ENCODE measurements at places on chromosomes 12 and 14.
A peak's percentile ranks its signal among the peaks of the same experiment; 100 is the strongest.

DNA sequence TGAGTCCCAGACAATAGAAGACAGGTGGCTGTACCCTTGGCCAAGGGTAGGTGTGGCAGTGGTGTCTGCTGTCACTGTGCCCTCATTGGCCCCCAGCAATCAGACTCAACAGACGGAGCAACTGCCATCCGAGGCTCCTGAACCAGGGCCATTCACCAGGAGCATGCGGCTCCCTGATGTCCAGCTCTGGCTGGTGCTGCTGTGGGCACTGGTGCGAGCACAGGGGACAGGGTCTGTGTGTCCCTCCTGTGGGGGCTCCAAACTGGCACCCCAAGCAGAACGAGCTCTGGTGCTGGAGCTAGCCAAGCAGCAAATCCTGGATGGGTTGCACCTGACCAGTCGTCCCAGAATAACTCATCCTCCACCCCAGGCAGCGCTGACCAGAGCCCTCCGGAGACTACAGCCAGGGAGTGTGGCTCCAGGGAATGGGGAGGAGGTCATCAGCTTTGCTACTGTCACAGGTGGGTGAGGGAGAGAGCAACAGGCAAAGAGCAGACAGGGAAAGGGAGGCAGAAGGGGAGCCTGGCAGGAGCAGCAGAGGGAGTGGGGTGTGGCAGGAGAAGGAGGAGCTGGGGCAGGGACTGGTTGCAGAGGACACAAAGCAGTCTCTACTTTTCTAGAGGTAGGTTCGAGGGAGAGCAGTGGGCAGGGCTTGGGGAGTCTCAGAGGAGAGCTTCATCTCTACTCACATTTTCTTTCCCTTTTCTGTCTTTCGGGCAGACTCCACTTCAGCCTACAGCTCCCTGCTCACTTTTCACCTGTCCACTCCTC, 452 bp downstream of the INHBE start:
- ATAC-seq = no peak

GRCh38 chr14:104461676-104462449, 117.7 kb upstream of the C14orf180 start:
- no peak for ATAC-seq

DNA sequence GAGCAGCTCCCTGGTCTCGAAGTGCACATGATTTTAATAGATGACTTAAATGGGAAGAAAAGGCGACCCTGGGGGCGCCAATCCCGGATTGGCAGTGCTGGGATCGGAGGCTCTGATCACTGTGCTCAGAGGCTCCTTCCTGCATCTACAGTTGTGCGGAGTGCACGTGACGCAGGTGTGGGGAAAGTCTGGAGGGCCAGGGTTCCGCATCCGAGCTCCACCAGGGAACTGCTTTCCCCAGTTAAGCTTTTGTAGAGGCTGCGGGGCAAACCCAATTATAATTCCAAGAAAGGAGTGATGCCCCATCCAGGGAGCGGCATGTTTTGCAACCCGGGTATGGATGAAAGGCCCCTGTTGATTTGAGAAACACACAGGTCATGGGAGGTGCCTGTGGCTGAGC, 36.5 kb downstream of the ELK3 start:
- no peak for ATAC-seq

GRCh38 chr12:130347588-130347987, 9.9 kb downstream of the PIWIL1 start:
- no peak for ATAC-seq

- ATAC-seq = peak; percentile 53
Observed at GRCh38 chr14:50768680-50769079, 62.3 kb downstream of the NIN start.

DNA sequence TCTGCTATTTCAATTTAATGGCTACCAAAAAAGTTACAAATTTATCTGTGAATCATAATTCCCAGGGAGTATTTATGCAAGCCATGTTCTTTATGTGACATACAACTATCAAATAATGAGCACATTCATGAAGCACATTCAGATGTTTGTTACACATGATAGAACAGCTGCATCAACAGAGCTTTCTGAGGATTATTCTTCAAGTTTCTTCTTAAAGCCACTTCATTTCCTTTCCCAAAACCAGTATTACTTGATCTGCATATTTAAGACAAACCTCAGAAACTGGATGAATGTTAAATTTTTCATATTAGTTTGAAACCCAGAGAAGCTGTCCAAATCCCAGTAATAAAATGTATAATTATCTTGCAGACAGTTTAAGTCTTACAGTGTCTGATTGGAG, 73.6 kb upstream of the SOX5 start:
- ATAC-seq = no peak

DNA sequence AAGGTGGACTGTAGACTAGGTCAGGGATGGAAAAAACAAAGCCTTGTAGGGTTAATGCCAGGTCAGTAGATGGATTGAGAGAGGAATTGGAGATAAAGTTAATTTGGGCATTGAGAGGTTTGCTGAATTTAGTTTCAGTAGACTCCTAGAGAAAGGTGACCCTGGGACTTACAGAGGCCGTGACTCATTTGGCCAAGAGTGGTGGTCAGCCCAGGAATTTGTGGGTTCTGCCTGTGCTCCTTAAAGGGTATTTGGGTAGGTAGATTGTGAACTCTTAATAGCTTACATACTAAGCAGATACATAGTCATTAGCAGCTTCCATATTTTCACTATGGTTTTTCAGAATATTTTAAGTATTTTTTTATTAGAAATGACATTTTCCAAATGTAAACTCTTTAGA, 21.8 kb downstream of the PLEKHA5 start:
- no peak for ATAC-seq

DNA sequence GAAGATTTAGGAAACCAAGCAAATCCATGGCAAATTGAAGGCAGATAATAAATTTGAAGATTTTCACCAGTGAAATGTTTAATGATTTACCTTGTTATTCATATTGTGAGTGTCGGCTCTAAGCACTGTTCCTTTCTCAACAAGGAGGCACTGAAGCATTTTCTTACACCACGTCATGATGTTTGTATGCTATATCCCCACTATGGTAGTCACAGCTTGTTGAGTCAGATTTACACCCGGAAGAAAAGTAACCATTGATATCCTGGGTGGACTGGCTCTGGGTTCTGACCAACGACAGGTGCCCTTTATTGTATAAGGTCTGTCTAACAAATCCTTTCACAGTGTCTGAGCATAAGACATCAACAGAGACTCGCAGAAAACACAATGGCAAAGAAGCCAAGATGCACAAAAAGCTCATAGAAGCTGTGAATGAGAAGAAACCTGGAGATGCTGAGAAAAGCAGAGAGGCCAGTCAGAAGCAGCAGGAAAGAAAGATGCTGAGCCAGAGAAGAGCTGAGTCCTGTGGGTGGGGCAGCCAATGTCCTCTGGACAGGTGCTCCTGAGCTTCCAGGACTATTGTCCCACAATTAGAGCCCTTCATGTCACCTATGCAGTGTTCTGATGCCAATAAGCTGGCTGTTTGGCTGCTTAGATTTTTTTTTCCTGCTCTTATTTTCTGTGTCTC, 49.7 kb upstream of the ARHGAP5 start:
- ATAC-seq = no peak

DNA sequence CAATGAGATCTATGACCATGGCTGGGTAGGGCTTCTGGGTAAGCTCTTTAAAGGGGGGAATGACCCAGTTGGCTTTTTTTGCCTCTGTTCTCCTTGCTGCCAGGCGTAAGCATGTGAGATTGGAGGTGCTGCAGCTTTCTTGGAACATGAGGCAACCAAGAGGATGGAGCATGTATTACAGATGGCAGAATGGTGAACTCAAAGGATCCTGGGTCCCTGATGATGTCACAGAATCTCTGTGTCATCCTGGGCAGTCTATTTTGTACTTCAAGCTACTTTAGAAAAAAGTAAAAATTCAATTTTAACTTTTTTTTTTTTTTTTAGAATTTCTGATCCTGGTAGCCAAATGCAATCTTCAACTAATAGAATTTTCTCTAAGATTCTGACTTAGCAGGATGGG, 8.0 kb downstream of the KRT82 start:
- no peak for ATAC-seq

DNA sequence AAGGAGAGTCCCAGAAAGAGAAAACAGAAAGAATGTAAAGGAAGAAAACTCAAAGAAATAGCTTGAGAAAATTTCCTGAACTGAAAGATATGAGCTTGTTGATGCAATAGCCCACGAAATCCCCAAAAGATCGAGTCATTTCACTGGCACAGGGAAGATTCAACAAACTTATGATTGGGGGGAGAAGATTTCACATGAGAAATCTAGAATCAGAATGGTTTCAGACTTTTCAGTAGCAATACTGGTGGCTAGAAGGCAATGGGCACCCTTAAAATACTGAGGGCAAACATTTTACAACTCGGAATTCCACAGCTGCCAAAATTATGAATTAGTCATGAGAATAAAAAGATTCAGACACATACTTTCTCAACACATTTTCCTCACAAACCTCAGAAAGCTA, 8.9 kb upstream of the KRT7 start:
- no peak for ATAC-seq

GRCh38 chr12:55002355-55002754, 17.4 kb upstream of the NEUROD4 start:
- no peak for ATAC-seq

DNA sequence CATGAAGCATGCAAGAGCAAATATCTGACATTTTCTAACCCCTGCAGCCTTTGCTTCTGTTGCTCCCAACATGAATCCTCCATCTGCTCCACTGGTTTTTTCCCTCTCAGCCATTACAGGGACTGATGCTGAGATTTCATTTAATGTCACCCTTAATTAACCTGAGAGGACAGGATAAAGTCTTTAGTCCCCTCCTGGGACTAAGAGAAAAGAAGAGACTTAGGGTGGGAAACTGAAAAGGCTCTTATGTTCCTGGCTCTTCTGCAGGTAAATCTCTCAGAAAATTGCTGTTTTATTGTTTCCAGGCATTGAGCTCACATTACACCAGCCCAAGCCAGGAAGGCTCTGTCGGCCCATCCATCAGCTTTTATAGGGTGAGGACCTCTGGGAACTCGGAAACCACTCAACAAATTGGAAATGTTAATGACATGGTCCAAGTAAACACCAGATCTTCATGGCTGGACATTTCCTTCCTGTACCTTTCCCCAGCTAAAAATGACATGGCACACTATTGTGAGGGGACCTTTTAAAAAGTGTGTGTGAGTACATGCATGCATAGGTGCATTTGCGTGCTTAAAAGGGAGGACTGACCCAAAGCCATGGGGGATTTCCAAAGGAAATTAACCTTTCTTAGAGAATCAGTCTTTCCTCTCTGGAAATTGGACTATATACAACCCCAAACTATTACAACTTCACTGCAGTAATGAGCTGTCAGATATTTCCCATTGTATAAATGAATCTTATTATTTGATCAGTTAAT, 408.1 kb upstream of the TMTC1 start:
- ATAC-seq = no peak

GRCh38 chr12:67484791-67485480, 163.6 kb upstream of the DYRK2 start:
- peak; percentile 55 for ATAC-seq

DNA sequence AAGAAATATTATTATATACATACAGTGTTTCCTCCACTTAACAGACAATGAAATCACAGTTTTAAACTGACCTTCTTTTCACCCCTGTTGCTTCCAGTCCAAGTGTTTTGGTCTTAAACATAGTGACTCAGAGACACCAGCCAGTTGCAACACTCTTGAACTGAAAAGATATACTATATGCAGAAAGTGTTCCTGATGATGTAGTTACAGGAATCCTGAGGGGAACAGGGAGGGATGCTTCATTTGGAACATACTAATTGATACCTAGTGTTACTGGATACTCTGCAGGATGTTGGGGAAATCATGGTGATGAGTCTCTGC, 420.8 kb downstream of the CCDC91 start:
- no peak for ATAC-seq

DNA sequence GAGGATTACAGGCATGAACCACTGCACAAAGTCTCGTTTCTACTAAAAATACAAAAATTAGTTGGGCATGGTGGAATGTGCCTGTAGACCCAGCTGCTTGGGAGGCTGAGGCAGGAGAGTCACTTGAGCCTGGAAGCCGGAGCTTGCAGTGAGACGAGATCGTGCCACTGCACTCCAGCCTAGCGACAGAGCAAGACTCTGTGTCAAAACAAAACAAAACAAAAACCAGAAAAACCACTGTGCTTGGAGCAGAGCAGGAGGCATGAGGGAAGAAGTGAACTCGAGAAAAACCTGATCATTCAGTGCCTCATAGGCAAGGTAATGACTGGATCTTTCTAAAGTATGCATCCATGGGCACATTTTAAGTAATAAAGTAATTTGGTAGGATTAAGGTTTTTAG, 487.8 kb downstream of the KCNH5 start:
- ATAC-seq = no peak

GRCh38 chr14:65574611-65575010, 162.1 kb downstream of the FUT8 start:
- ATAC-seq = no peak

- no peak for ATAC-seq
Observed at GRCh38 chr12:56046027-56046780, 4.5 kb downstream of the RPS26 start.

DNA sequence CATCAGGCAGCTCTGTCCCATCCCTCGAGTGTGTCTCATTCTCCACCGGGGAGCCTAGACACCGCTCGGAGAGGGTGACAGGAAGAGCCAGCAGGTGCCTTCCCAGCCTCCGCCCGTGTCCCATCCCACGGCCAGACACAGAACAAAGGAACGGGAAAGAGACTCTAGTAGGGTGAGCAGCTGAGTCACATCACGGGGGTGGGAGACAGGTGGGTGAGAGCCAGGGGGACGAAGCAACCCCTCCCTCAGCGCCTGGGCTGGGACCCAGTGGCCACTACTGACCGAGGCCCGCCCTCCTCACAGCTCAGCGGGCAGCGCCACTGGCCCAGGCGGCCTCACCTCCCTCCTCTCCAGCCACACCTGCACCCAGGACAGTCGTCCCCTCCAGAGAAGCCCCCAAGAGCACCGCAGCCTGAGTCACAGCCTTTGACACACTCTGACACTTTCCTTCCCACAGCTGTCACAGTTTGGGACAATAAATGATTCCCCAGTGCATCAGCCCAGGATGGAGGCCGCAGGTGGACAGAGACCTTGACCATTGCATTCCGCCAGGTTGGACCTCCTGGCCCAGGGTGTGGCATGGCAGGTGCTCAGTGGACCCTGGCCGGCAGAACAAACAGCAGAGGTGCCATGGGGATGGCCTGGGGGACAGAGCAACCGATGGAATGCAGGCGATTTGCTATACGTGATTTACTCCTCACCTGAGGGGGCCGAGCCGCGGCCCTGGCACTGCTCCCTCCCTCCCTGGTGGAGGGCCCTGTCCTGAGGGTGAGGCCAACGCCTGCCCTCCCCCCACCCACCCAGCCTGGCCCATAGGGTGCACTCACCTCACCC, 45.4 kb upstream of the GALNT9 start:
- ATAC-seq = no peak

- no peak for ATAC-seq
Observed at GRCh38 chr12:19410211-19410610, 29.1 kb upstream of the AEBP2 start.

- no peak for ATAC-seq
Observed at GRCh38 chr12:67039995-67040860, 228.9 kb upstream of the CAND1 start.

- ATAC-seq = peak; percentile 46
Observed at GRCh38 chr14:51331486-51332367, 91.7 kb downstream of the TMX1 start.

Data from activated T-helper 17 cell treated with anti-CD3 and anti-CD28 coated beads, Interleukin-2, amount 50 U/mL, for 72 hours (primary cell).